ENCODE measurements at places on chromosomes 3 and 15.

- DNase-seq, result no peak
Observed at GRCh38 chr15:92393071-92393979, at the start of gene ST8SIA2. ST8SIA2 (plus strand) TSS chr15:92393881; CDS start chr15:92394065, 184 bp downstream.

GRCh38 chr15:90382320-90382719, 5.7 kb upstream of the IQGAP1 start:
- no peak for DNase-seq

DNA sequence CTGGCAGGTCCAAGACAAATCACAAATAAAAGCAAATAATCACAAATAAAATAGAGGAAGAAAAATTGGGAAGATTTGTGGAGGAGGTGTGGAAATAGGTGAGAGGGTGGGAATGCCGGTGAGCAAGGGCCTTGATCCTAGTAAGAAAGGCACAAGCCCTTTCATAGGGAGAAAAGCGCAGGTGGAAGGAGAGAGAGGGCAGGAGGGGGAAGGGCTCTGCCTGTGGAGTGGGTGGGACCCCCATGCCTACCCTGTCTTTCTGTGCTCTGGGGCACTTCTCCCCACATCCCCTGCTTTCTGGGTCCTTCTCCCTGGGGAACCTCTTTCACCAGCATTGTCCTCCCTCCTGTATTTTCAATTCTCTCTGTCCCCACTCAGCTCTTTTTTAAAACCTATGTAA, 711 bp upstream of the TGM5 start:
- DNase-seq, result no peak

GRCh38 chr15:58724466-58724865, 25.0 kb downstream of the ADAM10 start:
- no peak for DNase-seq

GRCh38 chr15:60936186-60936585, 292.9 kb downstream of the RORA start:
- no peak for DNase-seq

DNA sequence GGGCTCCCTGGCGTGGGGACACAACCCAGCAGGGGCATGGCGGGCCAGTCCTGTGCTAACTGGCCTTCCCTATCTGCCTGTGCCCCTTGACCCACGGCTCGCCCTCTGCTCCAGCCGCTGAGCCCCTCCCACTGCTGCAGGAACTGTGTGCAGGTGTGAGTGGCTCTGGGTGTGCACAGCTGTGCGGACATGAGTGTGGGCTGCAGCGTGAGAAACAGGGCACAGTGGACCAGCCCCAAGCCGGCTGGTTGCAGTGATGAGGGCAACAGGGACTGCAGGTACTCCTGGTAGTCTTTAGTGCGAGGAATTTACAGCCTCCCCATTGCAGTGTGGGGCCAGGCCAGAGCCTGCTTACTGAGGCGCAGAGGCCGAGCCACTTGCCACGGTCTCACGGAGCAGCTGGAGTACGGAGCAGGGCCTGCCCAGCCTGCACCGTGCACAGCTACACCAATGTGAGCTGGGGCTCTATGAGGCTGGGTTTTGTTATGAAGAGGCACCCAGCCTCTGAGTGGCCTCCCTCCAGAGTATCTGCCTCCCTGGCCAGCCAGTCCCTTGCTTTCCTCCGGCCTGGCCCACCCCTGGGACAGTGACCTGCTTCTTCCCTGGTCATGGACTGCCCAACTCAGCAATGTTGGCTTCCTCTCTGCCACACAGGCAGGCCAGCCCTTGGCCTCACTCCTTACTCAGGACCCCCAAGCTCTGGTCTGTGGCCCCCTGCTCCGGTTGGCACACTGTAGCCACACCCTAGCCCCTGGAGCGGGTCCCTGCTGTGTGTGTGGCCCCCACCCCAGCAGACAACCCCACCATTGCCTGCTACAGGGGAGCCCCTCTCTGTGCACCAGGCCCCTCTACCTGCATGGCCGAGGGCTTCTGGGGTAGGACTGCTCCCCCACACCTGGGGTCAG, 47.8 kb downstream of the PLXNA1 start:
- no peak for DNase-seq

GRCh38 chr3:188279502-188280335, 125.8 kb downstream of the LPP start:
- DNase-seq, result no peak

- no peak for DNase-seq
Observed at GRCh38 chr15:55279746-55280351, 9.8 kb downstream of the RAB27A start.

DNA sequence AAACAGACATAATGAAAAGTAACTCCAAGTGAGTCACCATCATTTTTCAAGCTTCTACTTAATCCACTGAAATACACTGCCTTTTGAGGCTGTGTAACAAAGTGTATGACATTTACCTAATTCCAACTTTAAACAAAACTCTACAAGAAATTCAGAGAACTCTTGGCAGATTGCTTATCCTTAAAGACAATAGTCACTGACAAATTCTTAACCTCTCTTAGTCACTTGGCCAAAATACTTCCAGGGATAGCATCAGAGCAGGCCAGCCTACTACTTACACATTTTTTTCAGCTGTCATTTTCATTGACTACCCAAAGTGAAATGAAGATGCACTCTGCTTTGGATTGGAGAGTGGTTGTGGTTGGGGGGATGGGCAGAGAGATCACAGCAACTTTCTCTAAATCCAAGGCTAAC, 3.6 kb downstream of the WWTR1 start:
- DNase-seq, result no peak

- no peak for DNase-seq
Observed at GRCh38 chr15:78063217-78063616, 14.3 kb downstream of the TBC1D2B start.

DNA sequence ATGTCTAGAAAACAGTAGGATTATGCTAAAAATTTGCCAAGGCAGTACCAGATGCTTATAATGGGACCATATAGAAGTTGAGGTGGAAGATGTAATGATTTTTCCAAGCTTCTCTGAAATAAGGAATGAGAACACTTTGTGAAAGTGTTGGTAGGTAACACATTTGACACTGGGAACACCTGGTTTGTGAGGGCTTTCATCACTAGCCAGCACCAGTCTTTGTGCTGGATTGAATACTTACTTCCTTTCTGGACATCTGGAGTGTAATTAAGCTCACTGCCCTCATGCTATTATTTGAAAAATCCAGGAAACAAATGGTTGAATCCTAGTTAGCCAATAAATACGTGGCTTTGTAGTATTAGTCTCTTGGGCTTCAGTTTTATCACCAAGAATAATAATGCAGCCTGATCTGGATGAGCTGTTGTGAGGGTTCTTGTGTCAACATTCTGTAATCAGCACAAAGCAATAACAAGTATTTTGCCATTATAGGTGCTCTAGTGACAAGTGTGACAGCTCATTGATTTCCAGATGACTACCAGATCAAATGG, 12.9 kb downstream of the CCDC80 start:
- DNase-seq, result no peak

DNA sequence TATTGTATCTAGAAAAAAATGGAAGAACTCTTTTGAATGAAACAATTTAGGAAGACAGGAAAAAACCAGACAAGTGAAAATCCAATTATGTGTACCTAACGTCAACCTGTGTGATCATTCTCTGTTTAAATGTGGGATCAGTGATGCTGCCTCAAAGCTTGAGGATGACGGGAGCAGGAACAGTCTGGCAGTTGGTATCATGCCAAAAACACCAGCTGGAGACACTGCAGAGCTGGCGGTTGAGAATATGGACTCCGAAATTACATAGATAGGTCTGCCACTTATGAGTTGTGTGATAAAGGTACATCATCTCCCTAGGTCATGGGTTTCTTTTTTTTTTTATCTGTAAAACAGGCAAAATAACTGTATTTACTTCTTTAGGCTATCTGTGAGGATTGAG, 480.5 kb downstream of the CNTN4 start:
- no peak for DNase-seq

- no peak for DNase-seq
Observed at GRCh38 chr3:72463083-72463482, 385.2 kb downstream of the SHQ1 start.

- DNase-seq, result no peak
Observed at GRCh38 chr3:154884952-154885351, 195.2 kb upstream of the MME start.

- no peak for DNase-seq
Observed at GRCh38 chr3:30549600-30549999, 56.8 kb upstream of the TGFBR2 start.

DNA sequence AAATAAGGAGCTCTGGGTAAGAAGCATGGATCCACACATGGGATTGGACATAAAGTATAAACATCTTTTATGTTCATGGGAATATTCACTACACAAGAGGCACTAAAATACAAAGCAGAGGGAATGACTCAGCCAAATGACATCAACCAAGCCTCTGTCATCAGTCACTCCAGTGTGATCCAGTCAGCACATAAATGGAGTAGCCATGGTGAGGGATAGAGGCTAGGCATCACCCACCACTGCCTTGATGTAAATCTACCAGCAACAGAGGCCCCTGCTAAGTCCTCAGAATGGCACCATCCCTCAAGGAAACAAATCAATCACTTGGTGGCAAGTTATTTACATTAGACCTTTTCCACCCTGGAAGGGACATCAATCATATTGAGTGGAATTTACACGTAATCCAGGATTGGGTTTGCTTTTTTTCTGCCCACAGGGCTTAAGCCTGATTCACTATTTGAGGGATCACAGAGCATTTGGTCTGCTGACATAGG, 27.2 kb downstream of the VEPH1 start:
- no peak for DNase-seq

DNA sequence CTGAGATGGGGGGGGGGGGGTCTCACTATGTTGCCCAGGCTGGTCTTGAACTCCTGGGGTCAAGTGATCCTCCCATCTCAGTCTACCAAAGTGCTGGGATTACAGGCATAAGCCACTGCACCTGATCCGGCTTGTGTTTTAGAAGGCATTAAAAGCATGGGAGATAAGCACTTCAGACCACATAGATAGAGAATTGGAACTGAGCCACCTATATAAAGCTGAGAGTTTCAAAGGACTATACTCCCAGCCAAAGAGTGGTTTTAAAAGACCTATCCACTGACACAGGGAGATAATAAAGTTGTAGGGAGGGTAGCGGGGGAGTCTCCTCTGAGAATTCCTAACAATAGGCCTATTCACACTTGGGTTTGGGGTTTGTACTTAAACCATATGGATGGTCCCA, 34.8 kb downstream of the DENND4A start:
- DNase-seq, result no peak

DNA sequence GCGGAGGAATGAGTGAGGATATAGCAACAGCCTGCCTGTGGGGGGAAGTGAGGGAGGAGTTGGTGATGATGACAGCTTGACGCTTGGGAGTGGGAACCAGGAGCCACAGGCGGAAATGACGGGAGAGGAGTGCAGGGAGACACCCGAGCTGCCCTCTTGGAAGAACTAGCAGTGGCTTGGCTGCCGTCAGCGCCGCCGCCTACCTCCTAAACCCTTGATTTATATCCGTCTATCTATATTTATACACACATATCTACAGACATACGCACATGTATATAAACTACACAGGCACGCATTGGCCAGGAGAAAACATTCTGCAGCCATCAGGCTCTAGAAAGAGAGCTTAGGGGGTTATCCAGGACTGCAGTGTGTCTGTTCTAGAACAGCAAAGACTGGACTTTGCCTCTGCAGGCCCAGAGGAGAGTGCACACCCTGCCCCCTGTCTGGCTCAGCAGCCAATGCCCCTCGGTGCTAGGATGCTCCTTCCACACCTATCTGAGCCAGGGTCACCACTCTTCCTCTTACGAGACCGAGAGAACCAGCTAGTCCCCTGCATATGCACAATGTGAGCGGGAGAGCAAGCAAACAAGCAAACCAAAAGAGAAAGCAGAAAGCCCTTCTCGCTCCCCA, 45.3 kb upstream of the MAGEF1 start:
- no peak for DNase-seq

- no peak for DNase-seq
Observed at GRCh38 chr3:129890125-129890524, 3.4 kb downstream of the TMCC1 start.

DNA sequence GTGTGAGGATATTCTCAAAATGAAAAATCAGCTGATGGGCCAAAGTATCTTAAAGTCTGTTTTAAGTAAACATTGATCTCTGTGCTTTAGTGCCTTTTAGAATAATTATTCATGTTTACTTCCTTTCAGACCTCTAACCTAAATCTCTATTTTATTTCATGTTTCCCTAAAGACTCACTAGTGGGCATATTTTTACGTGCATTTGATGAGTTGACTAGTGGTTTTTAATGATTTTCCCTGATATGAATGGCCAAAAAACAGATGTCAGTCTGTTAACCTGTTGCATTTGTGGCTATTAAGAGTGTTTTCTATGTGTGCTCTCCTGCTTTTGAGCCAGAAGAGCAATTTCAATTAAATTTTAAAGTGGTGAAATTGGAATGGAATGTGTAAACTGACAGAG, 6.9 kb downstream of the FAIM start:
- DNase-seq, result no peak

DNA sequence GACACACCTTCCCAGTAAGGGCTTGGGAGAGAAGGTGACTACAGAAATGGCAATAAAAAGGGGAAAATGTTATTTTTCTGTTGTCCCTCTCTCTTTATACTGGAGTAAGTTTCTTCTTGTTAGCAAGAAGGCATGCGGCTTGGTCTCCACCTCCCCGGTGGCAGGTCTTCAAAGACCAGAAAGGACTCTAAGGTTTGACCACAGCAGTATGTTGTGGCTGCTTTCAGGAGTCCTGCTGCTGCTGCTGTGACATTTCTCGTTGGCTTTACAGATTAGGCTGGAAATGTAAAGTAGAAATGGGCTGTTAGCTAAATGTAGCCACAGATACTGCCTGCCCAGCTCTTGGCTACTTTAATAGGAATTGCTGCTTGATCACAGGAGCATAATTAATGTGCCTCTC, 175.8 kb upstream of the ZBTB20 start:
- DNase-seq, result no peak

DNA sequence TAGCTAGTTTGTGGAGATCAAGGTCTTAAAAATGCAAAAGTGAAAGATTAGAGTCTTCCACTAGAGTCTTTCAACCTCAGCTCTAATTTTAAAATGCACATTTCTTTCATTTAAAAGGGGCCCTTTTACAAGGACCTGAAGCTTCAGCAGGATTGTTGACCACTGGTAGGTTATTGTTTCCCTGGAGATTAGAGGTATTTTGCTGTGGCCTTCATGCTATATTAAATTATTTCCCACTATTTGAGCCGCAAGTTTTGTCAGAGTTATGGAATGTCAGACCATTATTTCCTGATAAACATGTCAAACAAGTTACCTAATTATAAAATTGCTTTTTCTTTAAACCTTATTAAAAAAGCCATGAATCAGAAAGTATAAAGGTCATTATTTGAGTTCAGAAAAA, 103.1 kb upstream of the CCNL1 start:
- no peak for DNase-seq

DNA sequence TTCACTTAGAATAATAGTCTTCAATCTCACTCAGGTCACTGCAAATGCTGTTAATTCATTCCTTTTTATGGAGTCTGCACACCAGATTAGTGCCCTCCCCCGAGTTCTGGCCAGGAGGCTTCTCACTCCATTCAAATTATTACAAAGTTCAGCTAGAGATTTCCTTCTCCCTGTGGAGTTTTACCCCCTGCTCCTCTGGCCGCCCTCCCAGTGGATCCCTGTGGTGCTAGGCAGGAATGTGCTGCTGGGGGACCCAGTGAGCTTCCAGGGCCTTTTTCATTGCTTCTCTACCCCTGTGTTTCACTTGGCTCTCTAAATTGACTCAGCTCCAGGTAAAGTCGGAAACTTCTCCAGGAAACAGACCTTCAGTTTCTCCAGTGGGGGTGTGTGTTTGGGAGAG, 42.7 kb upstream of the CD200R1L start:
- DNase-seq, result no peak

GRCh38 chr15:66184492-66184891, 69.1 kb downstream of the MEGF11 start:
- DNase-seq, result no peak
